Neuronal stem cell (in vitro differentiated cells): ENCODE measurements at places on chromosomes 11 and 22.

- no peak for DNase-seq
Observed at GRCh38 chr22:17110791-17111550, 10.2 kb downstream of the TMEM121B start.

DNA sequence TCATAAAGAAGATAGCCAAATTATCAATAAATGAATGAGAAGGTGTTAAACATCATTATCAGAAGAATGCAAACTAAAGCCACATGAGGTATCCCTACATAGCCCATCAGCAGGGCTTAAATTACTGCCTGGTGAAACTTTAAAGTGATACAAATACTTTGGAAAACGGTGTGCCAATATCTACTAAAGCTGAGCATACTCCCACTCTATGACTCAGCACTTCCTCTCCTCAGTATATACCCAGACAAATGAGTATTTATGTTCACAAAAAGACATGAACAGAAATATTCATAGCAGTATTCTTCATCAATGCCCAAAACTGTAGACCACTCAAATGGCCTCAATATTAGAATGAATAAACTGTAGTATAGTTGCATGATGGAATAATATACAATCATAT, 284.6 kb upstream of the ZC3H12C start:
- DNase-seq = no peak

- no peak for DNase-seq
Observed at GRCh38 chr11:131033151-131033651, 116.9 kb upstream of the SNX19 start.

DNA sequence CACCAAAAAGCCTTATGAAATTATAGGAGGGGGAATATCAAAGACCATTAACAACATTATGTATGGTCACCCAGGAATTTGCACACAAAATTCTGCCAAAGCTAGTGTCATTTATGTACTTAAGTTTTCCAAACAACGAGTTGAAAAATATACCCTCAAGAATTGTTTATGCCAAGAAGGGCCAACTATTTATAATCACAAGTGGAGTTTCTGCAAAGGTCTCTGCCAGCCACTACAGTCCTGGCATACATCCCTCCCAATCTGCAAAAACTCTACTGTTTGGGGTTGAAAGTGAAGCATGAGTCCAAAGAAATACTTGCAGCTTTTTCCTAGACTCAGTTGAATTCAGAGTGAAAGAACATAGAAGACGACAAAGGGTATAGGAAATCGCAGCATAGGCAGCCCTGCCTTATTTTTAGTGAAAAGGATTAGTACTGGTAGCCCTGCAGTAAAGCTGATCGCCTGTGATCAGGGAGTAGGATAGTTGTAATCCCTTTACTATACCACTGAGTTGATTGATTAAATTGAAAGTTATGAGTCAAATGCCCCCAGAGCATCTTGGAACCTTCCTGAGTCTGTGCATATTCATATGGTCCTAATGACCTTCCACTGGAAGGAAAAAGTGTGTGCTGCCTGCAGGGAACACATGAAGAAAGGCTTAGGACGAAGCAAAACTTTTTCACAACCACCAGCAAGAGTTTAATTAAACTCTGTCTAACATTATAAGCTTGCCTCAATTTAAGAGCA, 144.0 kb downstream of the SPON1 start:
- no peak for DNase-seq

DNA sequence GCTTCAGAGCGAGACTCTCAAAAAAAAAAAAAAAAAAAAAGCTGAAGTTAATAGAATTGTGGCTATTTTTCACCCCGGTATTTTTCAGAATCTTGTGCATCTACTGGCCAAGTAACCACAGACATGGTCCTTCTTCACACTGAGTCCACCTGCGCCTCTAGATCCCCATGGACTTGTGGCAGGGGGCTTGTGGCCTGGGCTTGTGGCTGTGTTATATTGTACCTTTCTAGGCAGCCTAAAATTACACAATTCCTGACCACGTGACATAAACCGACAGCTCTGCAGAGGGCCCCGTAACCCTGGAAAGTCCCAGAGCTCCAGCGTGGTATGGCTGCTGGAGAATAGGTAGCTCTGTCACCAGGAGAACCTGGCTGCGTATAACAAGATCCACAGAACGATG, 10.9 kb upstream of the NAALADL1 start:
- no peak for DNase-seq

- no peak for DNase-seq
Observed at GRCh38 chr22:46036558-46037408, 59.8 kb upstream of the WNT7B start.

DNA sequence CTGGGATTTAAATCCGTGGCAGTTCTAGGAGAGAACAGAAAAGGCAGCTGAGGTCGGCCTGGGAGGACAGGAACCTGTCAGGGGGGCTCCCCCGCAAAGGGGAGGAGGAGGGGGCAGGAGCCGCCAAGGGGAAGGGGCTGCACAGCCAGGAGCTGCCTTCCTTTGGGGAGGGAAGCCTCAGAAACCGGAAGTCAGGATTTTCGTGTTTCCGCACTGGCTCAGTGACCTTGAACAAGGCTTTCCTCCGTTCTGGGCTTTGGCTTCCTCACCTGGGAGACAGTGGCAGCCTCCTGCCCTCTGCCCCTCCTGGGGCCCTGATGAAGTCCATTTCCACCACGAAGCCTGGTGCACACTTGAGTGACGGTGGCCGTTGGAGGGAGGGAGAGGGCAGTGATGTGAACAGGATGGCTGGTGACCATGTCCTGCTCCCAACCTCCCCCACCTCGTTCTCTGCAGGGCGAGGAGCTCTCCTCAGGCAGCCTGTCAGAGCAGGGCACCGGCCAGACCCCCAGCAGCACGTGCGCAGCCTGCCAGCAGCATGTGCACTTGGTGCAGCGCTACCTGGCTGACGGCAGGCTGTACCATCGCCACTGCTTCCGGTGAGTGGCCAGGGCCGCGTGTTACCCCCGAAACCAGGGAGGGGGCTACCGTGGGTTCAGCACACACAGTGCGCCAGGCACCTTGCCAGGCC, 12.6 kb downstream of the MICALL1 start:
- no peak for DNase-seq

DNA sequence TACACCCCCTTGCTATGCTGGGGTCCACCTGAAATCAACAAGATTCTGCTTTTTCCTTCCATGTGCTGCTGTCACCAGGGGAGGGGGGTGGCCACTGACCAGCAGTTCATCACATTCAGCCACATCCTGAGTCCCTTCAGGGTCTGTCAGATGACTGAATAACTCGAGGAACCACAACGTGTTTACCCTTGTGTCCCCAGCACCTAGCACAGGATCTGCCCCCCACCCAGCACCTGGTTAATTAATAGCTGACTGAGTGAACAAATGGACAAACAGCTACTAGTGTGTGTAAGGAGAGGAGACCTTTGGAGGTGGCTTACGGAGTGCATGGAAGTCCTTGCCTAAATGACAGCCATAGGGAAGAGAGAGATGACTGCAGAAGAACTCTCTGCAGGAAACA, 119.5 kb upstream of the NCAM1 start:
- DNase-seq = no peak

- no peak for DNase-seq
Observed at GRCh38 chr22:47372596-47373385, 610.3 kb downstream of the TBC1D22A start.

- DNase-seq = no peak
Observed at GRCh38 chr11:1301220-1302000, 8.0 kb downstream of the TOLLIP start.

DNA sequence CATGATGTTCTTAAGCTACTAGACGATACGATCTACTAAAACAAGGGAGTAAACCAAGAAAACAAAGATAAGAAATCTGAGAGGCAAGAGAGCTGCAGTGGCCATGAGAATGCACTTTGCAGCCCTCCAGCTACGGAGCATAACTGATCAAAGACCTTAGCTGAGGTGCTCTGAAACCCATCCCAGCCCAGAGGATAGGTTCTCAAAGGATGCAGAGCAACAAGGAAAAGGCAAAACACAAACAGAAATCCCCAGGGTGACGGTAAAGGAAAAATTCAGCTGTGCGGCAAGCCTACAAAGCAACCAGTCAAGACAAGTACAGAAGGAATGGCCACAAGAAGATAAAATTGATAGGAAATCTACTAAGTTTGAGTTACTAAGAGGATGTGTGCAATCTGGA, 32.5 kb upstream of the CFAP300 start:
- DNase-seq = no peak

- no peak for DNase-seq
Observed at GRCh38 chr11:34135439-34135838, 30.0 kb downstream of the NAT10 start.

GRCh38 chr11:95045812-95046211, 3.4 kb upstream of the KDM4F start:
- DNase-seq = no peak

- DNase-seq = no peak
Observed at GRCh38 chr11:31972623-31973022, 118.3 kb upstream of the RCN1 start.

DNA sequence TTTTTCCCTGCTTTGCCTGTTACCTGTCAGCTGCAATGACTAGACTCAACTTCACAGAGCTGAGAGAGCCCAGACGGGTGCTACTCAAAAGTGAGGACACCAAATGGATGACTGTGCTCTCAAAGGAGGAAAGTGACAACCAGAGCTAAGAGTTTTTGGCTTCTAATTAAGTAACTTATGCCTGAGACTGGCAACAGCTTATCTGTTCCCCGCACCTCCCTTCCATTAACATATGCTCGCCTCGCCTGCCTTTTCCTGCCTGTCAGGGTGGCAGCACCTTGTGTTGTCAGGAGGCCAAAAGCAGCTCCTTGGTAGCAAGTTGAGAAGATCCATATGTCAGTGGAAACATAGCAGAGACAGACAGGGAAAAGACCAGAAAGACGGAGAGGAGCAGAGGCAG, 573.9 kb upstream of the KIRREL3 start:
- DNase-seq = no peak

- no peak for DNase-seq
Observed at GRCh38 chr11:74171630-74171968, 510 bp downstream of the PPME1 start.

- no peak for DNase-seq
Observed at GRCh38 chr11:30197869-30198268, 32.9 kb upstream of the FSHB start.

- no peak for DNase-seq
Observed at GRCh38 chr22:22137891-22138290, 106.7 kb upstream of the VPREB1 start.
